NCI-H69 (cell line): ENCODE measurements at places on chromosomes 7 and 10.

- no peak for DNase-seq
Measured at GRCh38 chr10:7445474-7446185, 34.8 kb upstream of the SFMBT2 start.

DNA sequence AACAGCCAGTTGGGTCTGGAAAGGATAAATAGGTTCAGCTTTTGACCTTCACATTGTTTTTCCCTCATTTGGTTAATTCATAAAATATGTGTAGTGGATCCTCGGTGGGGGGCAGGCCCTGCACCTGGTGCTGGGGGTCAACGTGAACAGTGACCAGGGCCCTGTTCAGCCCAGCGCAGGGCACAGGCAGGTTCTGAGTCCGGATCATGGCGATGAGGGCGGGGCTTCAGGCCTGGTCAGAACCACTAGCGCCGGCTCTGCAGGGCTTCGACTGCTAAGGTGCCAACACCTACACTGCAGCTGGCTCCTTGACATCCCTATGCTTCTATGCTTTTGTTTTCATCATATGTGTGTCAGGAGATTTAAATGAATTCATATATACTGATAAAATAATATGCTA is 177.7 kb downstream of the CXCL12 start:
- no peak for DNase-seq

GRCh38 chr10:130466271-130466997 is 330.2 kb downstream of the GLRX3 start:
- no peak for DNase-seq

GRCh38 chr10:81403451-81403850 is 471.5 kb upstream of the NRG3 start:
- no peak for DNase-seq

DNA sequence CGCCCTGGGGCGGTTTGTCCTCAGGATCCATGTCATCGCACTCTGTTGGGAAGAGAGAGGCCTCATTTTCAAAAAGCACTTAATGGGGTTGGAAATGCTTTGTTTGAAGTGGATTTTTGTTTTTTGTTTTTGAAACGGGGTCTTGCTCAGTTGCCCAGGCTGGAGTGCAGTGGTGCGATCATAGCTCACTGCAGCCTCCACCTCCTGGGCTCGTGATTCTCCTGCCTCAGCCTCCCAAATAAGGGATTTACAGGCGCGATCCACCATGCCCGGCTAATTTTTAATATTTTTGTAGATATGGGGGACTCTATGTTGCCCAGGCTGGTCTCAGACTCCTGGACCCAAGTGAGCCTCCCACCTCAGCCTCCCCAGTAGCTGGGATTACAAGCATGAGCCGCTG is 735 bp downstream of the FKBP6 start:
- no peak for DNase-seq

GRCh38 chr7:101146-102046 is 91.0 kb upstream of the FAM20C start:
- no peak for DNase-seq

DNA sequence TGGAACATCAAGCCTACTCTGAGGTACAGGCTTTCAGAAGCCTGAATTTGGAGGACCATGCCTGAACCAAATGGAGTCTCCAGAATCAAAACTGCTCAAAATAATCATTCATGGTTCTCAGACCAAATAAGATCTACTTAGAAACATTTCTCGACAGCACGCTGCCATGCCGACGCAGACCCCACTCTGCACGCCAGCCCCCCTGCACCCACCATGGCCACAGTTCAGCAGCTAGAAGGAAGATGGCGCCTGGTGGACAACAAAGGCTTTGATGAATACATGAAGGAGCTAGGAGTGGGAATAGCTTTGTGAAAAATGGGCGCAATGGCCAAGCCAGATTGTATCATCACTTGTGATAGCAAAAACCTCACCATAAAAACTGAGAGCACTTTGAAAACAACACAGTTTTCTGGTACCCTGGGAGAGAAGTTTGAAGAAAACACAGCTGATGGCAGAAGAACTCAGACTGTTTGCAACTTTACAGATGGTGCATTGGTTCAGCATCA is 6.6 kb upstream of the KMT2C start:
- no peak for DNase-seq

DNA sequence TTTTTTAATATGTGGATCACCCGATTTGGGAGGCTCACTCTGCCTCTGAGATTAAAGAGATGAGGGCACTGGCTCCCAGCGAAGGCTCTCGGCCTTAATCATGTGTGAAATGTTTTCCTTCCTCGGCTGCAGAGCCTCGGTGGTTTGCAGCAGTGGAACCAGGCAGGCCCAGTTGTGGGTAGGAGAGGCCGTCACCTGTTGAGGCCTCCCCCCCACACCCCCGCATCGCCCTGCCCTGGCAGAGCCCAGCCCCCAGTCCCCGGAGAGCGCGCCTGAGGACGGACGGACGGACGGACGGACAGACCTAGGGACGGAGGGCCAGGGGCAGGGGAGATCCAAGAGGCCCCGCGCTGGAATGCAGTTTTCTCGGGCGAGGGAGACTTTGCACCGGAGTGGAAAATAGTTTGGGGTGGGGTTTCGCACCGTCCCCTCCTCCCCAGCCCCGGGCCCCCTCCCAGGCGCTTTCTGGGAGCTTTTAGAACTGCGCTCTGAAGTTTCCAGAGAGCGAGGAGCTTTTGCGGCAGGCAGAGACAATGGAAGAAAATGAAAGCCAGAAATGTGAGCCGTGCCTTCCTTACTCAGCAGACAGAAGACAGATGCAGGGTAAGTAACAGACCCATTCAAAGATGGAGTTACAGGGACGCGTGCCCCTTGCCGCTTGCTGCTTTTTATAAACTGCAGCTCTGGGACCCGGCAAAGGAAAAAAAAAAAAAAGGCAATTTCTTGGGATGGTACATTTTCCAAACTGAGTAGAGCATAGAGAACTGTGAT is at the start of gene KIAA1217:
TSS of gene KIAA1217 (plus strand) at position 478 of the 771 bp plus-strand sequence. CDS start at position 534, 56 bp downstream.
- no peak for DNase-seq

DNA sequence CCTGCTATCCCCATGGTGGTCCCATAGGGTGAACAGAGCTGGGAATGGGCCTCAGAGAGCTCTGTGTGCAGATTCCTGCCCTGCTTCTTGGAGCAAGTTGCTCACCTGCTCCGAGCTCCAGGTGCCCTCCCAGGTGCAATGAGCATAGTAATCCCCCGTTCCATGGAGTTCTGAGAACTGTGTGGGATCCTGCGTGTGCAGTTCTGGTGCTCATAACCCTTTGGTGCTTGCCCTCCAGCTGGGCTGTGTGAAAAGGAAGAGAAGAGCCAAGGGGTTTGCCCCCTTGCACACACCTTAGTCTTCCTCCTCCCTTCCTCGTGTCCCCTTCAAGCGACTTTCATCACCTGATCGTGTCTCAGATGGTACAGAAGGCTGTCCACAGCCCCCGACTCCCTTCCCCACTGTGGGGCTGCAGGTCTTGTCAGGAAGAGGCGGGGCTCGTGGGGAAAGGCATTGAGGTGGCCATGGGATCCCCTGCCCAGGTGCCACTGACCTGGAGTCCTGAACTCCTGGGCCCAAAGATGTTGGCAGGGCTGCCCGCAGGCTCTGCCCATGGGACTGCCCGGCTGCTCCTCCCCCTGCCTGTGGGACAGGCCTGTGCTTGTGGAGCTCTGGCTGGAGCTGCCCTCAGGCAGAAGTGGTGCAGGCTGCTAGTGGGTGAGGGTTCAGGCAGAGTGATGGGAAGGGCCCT is 21.9 kb upstream of the ZNF488 start:
- no peak for DNase-seq

- DNase-seq: no peak
Measured at GRCh38 chr7:104908636-104909035, 105.4 kb upstream of the KMT2E start.

DNA sequence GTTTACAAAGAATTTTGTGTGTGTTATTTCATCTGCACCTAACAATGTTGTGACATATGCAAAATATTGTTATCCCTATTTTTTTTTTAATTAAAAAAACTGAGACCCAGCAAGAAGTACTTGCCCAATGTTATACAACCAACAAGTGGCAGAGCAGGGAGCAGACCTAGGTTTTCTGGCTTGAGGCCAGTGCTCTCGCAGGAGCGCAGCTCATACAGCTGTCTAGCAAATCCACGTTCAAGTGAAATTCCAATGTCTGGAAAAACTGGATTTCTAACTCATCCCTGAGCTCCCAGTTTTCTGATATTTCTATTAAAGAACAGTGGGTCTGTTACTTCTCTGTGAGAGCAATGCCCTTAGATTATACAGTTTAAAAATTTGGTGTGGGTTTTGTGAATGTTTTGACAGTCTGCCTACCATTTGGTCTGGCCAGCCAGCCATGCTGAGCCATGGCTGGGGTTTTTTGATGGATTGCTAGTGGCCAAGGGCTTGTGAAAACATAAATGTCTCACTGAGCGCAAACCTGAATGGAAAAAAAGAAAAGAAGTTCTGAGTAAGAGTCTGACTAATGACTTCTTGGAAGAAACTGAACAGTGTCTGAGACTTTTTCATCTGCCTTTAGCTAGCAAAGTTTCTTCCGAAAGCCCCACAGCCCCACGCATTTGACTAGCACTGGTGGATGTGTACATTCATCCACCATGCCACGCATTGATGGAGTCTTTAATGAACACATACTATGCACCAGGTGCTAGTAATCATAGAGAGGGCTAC is 15.4 kb upstream of the PRF1 start:
- DNase-seq: peak; percentile 20

- DNase-seq: peak; percentile 49
Measured at GRCh38 chr7:138238734-138239659, 162.7 kb downstream of the AKR1D1 start.

GRCh38 chr10:1249142-1249920 is 193.1 kb downstream of the WDR37 start:
- DNase-seq: peak; percentile 15

DNA sequence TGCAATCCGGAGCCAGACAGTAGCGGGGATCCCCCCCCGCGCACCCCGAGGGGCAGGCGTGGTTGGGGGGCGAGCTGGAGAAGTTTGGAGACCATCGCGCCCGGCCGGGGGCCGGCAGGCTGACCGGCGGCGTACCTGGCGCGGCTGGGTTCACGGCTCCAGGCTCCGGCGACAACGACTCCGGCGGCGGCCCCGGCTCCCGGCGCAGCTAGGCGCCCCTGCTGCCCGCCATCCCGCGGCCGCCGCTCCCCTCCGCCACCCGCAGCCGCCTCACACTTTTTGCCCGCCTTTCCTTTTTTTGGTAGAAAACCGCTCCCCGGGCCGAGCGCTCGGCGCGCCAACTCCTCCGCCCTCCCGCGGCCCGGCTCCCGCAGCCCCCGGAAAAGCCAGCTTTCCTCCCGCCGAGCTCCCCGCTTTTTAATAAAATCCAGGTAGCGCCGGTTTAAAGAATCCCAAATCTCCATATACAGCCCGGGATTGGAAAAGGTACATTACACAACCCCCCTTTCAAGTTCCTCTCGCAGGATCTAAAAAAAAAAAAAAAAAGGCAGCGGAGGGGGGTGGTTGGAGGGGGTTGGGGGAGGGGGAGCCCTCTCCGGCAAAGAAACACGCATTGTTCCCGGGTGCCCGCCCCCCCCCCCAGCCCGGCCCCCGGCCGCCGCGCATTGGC is at the start of gene TNRC18:
TSS of gene TNRC18 (minus strand) at position 529 of the 670 bp plus-strand sequence. CDS start 2,588 bp downstream, outside the sequence.
- no peak for DNase-seq

DNA sequence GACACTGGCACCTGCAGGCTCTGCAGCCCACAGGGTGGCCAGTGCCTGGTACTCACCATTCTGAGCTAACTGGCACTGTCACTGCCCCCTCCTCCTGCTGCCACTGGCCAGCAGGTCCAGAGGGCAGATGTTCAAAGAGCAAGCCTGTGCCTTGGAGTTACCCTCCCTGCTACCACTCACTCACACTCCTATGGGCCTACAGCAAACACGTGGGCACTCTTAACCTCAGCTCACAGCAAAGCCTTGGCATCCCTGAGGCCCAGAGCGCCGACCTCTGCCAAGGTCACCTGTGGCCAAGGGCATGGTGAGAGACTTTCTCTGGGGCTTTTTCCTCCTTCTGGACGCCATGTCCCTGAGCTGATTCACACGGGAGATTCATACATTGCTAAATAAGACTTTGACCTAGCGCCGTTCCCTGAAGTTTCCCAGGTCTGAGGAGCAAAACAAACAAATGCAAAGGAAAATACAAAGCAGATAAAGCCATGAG is 270.0 kb upstream of the PPP2R2D start:
- DNase-seq: no peak

- peak; percentile 39 for DNase-seq
Measured at GRCh38 chr7:41010967-41011366, 691.9 kb downstream of the INHBA start.
